ENCODE measurements at places on chromosomes 11 and 22.

- DNase-seq, result no peak
Observed at GRCh38 chr22:48368975-48369525, 1458.6 kb downstream of the BRD1 start.

DNA sequence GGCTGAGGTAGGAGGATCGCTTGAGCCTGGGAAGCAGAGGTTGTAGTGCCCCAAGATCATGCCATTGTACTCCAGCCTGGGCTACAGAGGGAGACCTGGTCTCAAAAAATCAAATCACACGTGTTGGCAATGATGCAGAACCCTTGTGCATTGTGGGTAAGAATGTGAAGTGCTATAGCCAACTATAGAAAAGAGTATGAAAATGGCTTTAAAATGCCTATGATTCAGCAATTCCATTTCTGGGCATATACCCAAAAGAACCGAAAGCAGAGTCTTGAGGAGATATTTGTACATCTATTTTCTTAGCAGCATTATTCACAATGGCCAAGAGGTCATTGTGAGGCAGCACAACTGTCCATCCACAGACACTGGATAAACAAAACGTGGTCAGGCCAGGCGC, 2.6 kb upstream of the FADS3 start:
- DNase-seq, result peak; percentile 79

DNA sequence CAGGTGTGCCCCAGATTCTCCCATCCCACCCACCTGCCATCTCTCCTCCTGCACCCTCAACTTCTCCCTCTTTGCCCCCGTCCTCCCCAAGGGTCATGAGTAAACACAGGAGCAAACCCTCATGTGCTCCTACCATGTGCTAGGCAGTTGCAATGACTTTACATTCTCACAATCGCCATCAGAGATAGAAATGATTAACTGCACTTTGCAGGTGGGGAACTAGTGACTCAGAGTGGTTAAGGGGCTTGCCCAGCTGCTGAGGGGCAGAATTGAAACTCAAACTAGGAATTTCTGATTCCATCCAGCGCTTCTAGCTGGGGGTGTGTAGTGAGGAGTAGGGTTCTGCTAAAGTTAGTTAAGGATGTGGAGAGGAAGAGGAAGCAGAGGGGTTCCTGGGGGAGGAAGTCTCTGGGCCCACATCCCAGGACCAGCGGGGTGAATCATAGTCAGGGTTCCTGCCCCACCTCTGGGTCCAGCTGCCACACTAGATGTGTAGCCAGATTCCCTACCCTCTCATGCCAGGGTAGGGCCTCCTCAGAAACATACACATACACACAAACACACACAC, 16.0 kb upstream of the PRG2 start:
- no peak for DNase-seq

GRCh38 chr22:38716271-38716670, 10.5 kb downstream of the GTPBP1 start:
- no peak for DNase-seq

DNA sequence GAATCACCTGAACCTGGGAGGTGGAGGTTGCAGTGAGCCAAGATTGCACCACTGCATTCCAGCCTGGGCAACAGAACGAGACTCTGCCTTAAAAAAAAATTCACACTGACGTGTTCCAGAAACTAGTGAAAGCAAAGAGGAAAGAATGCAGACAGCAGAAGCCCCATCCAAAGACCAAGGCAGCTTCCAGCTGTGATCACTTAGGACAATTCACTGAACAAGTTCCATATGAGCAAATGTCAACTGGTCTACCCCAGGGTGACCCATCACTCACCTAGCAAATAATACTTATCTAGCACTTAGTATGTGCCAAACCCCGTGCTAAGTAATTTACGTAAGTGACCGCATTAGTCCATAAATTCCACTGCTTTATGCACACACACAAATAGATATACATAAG, 138.9 kb downstream of the LARGE1 start:
- DNase-seq, result no peak

GRCh38 chr22:43437871-43438475, 26.2 kb downstream of the MPPED1 start:
- DNase-seq, result no peak

GRCh38 chr11:84164728-84165127, 878.6 kb upstream of the CCDC90B start:
- no peak for DNase-seq

DNA sequence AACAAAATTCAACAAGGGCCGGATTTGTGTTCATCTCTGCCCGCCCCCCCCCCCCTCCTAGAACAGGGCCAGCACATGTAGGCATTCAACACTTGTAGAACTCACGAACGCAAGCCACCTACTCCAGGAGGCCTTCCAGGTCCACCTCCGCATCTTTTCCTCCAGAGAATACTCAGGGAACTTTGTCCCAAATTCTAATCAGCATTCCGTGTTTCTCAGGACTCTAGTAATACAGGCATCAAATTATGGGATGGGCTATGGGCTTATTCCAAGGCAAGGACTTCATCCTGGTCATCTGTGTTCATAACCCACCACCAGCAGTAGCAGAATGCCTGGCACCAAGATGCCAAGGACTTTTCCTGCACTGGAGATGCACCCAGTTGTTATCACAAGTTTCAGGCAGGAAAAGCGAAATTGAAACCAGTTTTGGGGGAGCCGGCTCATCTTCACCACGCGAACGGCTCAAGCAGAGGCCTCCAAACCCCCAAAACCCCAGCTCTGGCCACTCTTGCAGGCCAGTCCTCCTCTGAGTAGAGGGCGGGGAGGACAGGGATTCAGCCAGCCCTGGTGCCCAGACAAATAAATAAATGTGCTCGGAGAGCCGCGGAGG, 462 bp downstream of the UBE2L6 start:
- no peak for DNase-seq

DNA sequence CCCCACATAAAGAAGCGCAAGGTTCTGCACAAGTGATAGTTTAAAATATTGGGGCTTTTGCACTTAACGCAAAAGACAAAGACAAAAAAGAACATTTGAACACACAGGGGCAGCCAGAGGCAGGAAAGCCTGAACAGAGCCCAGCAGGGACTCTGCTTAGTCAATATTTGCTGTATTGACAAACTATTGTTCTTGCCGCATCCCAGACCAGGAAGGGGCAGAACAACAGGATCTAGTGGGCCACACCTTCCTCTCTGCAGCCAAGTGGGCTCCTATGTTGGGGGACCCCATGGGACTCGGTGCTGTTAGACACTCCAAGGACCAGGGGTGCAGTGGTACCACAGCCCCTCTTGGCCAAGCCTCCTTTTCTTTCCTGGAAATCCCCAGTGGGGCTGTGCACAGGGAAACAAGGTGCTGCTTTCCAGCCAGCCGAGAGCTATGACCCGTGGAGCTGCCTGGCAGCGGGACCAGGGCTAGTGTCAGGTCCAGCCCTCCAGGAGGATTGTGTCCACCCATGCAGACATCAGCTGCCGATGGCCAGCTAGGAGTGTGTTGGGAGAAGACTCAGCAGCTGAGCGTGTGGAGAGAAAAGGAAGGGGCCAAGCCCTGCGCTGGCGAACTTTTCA, 43.3 kb upstream of the ANO1 start:
- DNase-seq, result no peak

Data from astrocyte of the cerebellum (primary cell).